ENCODE measurements at places on chromosomes 1 and 21.

DNA sequence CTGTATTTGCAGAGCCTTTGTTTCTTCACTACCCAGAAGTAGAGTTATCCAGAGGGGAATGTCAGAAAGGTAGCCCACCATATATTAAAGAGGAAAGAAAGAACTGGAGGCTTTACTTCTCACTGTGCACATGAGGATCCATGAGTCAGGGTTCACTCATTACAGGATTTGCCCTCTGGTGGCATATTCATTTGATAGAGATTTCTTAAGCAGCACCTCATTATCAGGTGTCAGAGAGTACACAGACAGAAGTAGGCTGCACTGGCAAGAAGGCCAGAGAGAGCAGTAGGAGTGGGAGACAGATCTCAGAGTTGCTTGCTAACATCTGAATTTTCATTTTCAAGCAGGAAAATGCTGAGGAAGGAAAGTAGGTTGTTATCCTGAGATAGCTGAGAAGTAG lies 123.8 kb downstream of the PIK3R3 start:
- no peak for DNase-seq

DNA sequence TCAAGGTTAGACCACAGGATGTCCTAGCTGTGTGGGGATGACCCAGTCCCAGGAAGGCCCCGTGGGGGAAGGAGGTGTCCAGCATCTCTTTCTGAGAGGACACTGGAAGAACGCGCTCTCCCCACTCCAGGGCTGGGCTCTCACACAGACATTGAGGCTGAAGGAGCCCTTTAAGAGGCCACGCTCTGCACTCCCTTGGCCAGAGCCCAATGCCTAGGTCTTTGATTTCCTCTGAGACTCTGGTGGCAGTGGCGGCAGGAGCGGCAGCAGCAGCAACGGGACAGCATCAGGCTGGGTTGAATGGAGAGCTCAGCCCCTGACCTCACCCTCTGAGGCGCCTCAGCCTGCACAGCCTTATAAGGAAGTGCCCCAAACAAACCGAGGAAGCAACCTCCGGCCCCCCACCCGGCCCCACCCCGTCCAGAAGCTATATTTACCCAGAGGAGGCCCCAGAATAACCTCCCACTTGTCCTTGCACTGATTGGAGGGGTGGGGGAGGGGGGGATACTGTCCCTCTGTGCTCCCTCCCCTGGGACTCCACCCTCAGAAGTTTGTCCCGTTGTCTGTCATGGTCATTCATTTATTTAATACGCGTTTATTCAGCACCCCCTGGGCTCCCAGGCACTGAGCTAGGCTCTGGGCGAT lies 12.3 kb downstream of the NES start:
- no peak for DNase-seq

- no peak for DNase-seq
Measured at GRCh38 chr1:28159243-28159642, 17.2 kb downstream of the PTAFR start.

DNA sequence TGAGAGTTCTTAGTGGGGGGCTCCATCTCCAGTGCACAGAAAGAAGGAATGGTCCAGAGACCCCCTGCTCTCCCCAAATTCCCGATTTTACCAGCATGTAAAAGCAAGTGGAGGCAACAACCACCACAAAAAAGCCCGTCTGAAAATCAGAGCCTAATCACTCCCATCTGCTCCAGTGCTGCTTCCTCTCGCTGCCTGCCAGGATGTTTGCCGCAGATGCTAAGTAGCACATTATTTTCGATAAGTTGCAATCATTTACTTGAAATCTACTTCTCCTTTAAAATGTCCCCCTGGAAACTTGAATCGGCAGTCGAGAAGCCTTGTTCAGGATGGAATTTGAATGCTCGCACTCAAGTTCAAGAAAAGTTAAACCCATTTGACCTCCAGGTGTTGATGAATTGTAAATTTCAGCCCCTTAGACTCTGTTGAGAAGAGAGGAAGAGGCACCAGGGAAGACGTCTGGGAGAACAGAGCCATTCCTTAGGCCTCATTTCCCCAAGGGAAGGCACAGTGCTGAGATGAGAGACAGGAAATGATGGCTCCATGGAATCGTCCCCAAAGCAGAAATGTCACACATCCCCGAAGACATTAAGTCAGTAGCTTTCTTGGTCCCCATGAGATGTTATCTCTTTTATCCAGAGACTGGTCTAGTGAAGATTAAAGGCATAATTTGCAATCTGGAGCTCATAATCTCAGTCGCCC lies 221.3 kb downstream of the PBX1 start:
- no peak for DNase-seq

DNA sequence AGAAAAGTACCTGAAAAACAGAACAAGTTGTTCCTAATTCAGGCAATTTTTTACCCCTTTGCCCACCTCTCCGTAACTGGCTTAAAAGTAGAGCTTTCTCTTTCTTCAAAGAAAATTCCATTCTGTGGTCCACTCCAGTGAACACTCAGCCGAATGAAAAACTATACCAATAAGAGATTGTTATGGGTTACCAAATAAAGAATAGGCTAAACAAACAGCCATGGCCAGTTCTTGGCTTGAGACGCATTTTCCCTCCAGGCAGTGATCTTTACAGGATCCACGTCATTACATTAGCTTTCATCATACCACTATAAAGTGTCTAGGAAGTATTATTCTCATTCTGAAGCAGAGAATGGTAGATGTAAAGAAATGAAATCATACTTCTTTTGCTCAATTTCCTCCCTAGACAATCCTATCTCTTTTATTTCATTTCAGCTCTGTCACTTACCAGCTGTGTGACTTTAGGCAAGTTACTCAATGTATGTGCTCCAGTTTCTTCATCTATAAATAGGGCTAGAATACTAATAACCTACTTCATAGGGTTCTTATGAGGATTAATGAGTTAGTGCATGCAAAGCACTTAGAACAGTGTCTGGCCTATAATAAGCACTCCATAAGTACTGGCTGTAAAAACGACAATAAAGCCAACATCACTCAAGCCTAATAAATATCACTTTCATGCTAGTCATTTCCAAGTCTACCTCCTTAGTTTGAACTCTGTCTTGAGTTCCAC lies 26.5 kb upstream of the TRIM45 start:
- DNase-seq, result no peak

DNA sequence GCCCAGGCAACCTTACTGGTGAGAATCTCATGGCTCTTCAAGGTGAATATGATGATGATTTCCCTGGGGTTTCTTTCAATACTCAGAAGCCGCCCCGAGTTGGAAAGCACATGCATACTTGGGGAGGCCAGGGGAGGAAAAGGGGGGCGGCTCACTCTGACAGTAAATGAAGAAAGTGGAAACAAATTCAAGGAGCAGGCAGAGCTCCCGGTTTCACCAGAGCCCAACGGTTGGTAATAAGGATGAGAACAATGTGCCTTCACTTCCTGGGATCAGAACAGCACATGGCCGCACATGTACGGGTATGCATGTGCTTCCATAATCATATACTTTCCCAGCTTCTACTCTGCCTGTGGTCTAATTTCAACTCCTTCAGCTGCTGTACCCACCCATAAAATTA lies 3.8 kb upstream of the ARHGEF2 start:
- no peak for DNase-seq

DNA sequence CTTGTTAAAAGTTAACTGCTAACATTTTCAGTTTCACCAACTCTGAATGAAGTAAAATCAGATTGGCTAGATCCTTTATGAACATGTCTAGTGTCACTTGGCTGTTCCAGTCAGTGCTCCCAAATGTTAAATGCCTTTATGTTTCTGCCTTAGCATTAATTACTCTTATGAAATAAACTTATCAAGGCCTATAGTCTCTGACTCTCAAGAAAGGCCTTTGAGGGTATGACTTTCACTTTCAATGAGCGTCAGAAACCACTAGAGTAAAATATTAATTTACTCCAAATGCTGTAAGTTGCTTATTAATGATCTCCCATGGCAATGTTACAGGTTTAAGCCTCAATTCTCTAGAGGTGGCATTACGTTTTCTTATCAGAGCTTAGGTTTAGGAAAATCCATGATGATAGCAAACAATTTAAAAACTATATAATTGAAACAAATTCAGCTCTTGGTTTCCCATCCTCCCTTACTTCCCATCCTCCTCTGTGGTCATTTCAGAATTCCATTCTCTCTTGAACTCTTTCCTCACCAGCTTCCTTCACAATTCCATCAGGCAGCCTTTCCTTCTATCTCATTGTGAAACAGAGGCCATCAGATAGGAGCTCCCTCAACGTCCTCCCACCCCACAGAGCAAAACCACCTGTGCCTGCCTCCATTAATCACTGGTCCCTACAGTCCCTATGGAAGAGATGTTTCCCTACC lies 108.6 kb upstream of the COP1 start:
- DNase-seq, result no peak

- no peak for DNase-seq
Measured at GRCh38 chr1:84086189-84086588, 57.9 kb upstream of the PRKACB start.

- no peak for DNase-seq
Measured at GRCh38 chr21:42569732-42570301, 56.2 kb downstream of the SLC37A1 start.

GRCh38 chr1:81585371-81585770 lies 215.4 kb upstream of the ADGRL2 start:
- no peak for DNase-seq

- no peak for DNase-seq
Measured at GRCh38 chr1:66166753-66167152, 367.2 kb upstream of the SGIP1 start.

DNA sequence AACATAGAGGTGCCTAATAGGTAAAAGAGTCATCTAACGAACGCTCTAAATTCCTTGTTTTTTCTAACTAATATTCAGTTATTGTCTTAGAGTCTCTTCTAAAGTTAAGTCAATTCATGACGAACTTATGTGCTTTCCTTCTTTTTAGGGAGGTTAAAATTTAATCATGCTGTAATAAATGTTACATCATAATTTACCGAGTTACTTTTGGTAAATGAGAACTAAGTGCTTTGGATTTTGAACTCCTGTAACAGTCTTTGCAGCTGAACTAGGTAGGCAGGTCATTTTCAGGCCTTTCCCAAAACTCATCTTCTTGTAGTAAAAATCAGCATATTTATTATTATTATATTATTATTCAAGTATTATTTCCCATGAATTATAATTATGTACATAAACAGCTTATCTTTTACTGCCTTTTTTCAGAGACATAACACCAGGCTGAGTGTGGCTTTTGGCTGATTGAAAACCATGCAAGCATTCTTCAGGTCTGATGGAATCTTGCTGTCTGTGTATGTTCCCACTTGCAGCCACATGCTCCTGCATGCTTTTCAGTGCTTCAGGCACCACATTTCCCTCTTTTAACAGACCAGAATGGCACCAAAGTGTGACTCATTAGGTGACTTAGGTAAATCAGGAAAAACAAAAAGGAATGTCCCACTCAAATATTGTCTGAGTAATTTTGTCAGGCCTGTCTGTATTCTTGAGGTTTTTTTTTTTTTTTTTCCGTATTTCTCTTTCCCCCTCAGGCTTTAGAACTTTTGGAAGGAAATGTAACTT lies 81.0 kb upstream of the CD55 start:
- DNase-seq, result no peak

All from NCI-H2081 (cell line).